Ureter (tissue), 1 donor: ENCODE measurements at places on chromosomes 5 and 9. TPM values are rescaled to one million over a fixed set of nuclear protein-coding genes. Genes with fewer than 3 reads are reported as not detected.

GRCh38 chr5:1673042-1673677 lies 126.5 kb downstream of the MRPL36 start:
- no peak for DNase-seq

Gene SUSD1
- 45.8 TPM for total RNA-seq

GRCh38 chr9:28410411-28410810 lies 837.1 kb upstream of the C9orf72 start:
- no peak for DNase-seq

DNA sequence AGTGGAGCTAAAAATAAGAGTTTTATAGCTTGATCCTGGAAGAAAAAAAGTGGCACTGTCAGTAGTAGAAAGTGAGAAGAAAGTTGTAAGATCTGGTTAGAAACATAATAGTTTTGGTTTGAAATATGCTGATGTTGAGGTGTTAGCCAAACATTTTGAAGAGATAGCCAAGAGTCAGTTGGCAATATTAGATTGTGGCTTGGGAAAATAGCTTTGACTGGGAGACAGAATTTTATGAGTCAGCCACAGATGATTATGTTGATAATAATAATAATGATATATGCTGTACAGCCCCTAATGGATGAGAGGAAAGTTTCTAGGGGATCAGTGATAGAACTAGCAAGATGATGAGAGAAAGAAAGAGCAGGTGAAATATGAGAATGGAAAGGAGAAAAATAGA lies 12.4 kb upstream of the CDH18 start:
- no peak for DNase-seq

DNA sequence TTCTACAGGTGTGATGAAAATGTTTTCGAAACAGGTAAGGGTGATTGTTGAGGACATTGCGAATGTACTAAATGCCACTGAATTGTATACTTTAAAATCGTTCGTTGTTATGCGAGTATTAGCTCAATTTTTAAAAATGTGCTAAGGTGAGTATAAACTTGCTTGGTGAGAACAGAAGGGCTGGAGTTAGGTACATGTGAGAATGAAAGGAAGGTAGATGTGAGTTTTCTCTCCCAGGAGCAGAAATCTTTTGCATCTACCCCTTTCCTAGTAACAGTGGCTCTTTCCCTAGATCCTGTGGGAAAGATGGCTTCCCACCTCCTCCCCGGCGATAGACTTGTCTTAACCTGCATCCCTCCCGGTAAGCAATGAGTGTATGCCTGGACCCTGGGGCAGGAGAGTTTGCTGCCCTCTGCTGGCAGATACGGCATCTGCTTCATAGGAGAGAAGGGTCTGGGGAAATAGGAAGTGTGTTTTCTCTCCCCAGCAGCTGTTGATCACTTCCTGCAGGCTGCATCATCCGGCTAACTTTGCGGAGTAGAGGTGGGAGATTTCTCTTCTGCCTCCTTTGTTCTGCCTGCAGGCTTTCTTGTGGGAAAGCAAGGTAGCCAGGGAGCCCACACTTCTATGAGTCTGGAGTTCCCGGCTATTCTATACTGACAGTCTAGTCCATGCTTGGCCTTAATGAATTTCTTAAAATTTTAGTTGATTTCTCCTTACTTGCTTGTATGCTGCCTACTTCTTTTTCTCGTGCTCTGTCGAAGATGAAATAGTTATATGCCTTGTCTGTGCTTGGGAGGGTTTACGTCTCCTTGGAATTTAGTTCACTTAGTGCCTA lies 373.3 kb upstream of the SEMA6A start:
- DNase-seq = no peak

DNA sequence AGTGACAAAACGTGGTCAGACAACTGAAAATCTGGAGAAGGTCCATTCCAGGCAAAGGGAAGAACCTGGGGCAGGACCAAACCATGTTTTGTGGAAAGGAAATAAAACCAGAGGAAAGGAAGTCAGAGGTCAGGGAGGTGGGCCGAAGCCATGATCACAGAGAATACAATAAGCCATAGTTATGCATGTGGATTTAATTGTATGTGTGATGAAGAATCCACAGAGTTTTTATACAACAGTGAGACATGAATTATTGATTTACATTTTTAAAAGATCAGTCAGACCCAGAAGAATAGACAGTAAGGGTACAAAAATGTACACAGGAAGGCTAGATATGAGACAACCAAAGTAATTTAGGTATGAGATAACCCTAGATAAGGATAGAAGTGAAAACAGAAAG lies 20.8 kb downstream of the TTC33 start:
- no peak for DNase-seq

GRCh38 chr5:157456301-157456700 lies 3.7 kb upstream of the NIPAL4 start:
- DNase-seq = peak; percentile 29

- no peak for DNase-seq
Measured at GRCh38 chr9:95920017-95920416, 44.5 kb downstream of the ERCC6L2 start.

Gene PAEP
- total RNA-seq = not detected

DNA sequence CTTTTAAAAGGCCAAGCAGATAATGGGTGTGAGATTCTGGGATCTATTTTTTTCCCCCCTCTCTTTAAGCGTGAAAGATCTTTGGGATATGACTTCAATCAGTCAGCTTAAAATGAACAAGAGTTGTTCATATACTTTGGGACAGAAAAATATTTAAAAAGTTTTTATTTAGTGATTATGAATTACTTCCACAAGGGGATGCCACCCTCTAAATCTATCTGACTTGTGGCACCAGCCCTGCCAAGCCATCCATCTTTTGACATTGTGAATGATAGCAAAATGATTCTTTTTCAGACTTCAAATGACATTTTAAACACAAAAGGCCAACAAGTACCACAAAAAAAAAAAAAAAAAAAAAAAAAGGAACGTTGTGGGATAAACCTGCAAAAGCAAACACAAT lies 111.0 kb upstream of the HMHB1 start:
- DNase-seq = no peak

DNA sequence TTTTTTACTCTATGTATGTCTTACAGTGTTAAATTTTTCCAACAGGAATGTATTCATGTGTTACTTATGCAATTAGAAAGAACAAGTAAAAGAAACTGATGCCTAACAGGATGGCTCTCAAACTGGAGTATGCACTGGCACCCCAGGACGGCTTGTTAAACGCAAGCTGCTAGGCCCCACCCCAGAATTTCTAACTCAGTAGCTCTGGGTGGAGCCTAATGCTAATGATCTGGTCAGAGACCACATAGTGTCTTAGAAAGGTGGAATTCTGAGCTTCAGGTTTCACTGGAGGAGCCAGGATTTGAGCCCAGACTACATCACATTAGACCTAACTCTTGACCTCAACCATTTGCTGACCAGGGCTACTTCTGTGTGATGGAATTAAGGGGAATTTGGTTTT lies 34.4 kb downstream of the SHC3 start:
- DNase-seq = no peak

- DNase-seq = no peak
Measured at GRCh38 chr5:141503681-141504080, 14.8 kb downstream of the PCDHGC5 start.

DNA sequence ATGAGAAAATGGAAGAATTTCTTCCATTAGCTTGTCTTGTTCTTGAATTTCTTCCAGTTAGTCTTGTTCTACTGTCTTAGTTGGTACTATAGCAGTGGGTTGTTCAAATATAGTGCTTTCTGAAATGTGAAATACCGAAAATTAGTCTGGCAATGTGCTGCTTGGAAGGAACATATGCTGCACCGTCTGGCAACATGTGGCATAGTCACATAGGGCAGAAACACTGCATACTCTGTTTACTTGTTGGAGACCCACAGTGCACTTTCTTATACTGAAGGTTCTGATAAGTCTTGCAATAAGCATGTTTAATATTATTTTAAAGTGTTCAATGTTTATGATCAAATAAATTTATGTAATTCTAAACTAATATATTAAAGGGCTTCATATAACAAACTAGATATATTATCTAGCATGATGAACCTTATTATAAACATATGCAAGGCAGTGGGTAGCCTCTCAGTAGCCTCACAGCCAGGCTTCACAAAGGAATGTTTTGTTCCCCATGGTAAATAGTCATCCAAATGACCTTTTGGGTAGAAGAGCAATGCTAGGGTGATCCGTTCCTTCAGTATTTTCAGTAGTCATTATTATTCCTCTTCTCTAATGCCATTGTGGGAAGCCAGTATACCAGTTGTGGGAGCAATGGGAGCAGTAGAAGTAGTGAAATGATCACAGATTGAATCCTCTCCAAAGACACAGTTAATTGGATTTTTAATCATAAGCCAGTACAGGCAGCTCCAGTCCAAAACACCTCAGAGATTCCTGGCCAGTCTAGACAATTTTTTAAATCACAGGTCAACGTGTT lies 1106.7 kb downstream of the DTWD2 start:
- no peak for DNase-seq

DNA sequence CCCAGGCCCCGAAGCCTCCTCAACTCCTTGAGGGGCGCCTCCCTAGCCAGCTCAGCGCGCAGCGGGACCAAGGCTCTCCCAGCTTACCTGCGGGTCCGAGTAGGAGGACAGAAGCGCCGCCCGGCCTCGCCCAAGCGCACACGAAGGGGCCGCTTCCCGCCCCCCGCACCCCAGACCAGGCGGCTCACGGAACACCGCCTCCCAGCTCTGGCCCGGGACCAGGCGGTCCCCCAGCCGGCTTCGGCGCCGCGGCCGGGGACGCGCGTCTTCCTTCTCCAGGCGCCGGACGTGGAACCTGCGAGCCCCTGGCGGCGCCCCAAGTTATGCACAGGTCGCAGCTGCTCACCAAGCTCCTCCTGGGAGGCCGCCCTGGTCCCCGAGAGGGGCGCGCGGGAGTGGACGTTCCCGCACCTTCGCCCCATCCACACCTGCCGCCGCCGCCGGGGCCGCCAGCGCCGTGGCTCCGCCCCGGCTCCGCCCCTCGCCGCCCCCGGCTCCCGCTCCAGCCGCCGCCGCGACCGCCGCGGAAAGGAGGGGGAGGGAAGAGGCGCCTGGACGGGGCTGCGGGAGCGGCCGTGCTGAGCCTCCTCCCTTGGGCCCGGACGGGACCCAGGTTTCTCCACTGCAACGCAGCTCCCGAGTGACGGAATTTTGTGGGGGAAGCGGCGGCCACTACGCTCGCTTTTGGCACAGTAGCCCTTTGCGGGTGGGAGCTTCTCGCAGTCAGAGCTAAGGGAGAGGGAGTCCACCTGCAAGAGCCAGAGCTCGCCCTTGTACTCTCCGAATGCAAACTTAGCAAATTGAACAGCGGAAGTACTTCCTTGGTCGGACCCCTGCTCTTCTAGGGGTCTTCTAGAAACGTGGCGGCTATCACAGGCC lies 77.5 kb upstream of the IFNE start:
- peak; percentile 66 for DNase-seq

DNA sequence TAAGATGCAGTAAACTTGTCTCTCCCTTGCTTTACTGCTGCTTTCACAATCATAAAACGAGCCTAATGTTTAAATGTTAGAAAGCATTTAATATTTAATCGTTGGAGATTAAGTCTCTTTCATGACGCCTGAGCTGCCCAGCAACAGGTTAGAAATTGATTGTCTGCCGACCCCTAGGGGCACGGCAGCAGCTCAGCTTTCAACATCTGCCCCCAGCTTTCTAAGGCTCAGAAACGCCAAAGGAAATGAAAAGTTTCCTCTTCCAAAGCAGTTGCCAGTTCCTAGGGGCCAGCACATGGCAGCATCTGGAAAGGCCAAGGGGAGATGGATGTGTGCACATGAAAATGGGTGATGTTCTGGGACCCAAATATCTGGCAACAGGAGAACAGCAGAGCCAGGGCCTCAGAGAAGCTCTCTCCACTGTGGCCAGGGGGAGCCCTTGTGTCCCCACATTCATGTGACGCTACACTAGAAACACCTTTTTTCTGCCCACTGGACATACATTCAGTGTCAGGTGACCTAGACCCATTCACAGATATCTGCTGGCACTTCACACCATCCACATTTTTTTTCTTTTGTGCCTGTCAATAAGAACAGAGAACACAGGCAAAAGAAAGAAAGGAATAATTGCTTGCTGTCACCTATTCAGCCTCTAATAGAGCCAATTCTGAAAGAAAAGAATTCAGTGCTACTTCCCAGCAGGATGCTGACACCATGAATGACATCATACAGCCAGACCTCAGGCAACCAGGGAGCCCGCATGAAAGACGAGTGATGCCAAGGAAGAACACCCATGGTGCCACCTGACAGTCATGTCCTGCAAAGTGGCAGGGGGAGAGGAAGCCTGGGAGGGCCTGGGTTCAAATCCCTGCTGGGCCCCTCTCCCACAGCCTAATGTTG lies 205.0 kb upstream of the TAS2R1 start:
- no peak for DNase-seq

Gene AQP7
- 8.3 TPM for total RNA-seq
